CD4-positive, alpha-beta T cell treated with Interleukin-17A for 1 hour (primary cell): ENCODE measurements at places on chromosomes 5 and 9.

DNA sequence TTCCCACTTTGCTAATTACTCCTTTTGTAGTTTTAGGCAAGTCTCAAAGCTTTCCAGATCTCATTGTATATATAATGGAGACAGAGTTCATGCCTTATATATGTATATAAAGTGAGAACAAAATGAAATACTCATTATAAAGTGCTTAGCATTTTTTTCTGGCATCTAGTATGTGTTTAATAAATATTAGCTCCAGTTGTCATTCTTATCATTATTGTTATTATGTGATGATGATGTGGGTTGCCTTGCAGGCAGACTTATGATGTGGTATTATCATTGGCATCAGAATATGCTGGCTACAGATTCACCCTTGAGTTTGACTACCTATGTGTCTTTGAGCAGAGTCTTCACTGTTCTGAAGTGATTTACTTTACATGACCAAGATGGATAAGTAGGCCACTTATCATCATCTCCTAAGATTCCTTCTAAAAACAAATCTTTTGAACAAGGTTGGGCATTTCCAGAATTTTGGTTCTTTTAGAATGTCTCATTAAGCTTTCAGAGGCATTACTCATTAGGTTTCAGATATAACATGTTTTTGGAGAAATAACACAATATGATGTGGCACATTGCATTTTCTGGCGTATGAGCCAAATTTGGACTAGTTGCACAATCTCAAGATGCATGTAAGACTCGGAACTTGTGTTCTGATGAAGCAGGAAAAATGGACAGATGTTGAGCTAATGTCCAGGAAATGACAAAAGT, 145.6 kb upstream of the TNC start:
- no peak for DNase-seq

- DNase-seq = no peak
Measured at GRCh38 chr5:153794327-153794726, 244.4 kb downstream of the FAM114A2 start.

- no peak for DNase-seq
Measured at GRCh38 chr9:19424176-19424779, 15.5 kb downstream of the ACER2 start.

DNA sequence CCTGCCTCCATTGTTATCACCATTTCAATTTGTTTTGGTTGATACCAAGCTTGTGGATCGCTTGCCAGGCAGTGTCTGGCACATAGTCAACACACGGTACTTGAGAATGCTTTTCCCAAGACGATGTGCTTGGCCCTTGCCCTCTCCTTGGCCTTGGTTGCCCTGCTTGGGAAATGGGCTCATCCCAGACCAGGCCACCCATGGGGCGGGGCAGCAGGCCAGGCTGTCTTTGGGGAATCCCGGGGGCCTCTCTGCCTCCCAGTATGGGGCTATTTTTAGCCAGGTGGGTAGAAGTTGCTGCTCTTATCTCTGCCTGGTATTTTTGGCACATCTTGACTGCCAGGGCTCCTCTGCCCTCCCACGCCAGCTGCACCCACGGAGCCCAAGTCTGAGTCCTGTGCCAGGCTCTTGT, 49.9 kb downstream of the LMX1B start:
- no peak for DNase-seq

GRCh38 chr5:179875741-179876609, 17.4 kb upstream of the MRNIP start:
- DNase-seq = no peak

DNA sequence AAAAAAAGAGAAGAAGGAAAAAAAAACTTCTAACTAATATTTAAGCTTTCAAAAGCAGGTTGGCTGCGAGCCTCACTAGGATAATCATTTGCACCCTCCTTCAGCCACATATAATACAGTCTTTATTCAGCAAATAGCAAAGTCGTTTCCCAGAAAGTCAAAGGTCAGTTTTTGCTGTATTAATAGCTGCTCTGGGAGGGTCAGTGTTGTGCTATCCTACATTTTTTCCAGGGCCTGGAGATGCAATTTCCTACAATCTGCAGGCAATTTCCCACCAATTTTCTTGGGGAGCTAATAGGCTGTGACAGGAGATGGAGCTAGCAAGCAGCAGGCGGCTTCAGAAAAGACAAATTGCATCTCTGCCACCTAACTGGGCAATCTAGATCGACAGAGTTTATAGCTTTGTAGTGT, 136.8 kb downstream of the TLE1 start:
- no peak for DNase-seq

GRCh38 chr9:87531370-87532295, 34.0 kb downstream of the DAPK1 start:
- DNase-seq = no peak

GRCh38 chr5:66540078-66540477, 56.1 kb upstream of the MAST4 start:
- DNase-seq = no peak

GRCh38 chr9:16459421-16460148, 410.9 kb downstream of the BNC2 start:
- no peak for DNase-seq

- no peak for DNase-seq
Measured at GRCh38 chr5:146052780-146053179, 52.6 kb downstream of the PLAC8L1 start.

DNA sequence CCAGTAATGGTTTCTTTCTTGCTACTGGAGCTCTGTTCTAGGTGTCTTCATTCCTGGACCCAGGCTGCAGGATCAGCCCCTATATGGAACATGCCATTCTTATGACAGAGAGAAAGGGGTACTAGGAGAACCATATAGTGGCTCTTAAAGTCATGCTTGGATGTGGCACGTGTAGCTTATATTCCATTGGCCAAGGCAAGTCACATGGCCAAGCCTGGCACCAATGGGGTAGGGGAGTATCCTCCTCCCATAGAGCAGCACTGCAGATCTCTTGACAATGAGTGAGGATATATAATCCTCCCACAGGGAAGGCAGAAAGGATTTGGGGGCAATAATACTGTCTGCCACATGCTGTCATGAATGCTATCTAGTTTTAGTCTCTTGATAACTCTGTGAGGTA, 193.3 kb downstream of the PALM2AKAP2 start:
- DNase-seq = no peak

- DNase-seq = no peak
Measured at GRCh38 chr5:125261505-125262250, 515.2 kb upstream of the ZNF608 start.

- DNase-seq = no peak
Measured at GRCh38 chr9:107269681-107270080, 13.4 kb upstream of the RAD23B start.

DNA sequence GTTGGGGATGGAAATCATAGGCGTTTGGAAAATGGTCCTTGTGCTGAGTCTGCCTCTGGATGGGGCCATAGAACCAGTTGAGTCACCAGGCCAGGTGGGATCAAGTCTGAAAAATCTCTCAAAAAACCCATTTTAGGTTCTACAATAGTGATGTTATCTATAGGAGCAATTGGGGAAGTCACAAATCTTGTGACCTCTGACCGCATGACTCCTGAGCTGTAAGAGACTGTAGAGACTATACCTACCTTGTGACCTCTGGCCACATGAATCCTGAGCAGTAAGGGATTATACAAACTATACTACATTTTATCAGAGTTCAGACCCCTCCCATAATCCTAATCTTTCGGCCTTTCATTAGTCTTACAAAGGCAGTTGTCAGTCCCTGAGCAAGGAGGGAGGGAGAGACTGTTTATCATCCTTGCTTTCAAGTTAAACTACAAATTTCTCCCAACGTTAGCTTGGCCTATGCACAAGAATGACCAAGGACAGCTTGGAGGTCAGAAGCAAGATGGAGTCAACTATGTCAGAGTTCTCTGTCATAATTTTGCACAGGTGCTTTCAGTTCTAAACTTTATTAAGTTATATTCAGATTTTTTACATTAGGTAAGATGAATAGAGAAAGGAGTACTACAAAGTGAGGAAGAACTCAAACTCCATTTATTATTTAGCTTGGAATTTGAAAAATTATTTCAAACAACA, 11.5 kb upstream of the JMY start:
- no peak for DNase-seq
